NCI-H226 (cell line): ENCODE measurements at places on chromosomes 4 and X.

GRCh38 chr4:137794764-137795254, 262.5 kb upstream of the PCDH18 start:
- DNase-seq = no peak

DNA sequence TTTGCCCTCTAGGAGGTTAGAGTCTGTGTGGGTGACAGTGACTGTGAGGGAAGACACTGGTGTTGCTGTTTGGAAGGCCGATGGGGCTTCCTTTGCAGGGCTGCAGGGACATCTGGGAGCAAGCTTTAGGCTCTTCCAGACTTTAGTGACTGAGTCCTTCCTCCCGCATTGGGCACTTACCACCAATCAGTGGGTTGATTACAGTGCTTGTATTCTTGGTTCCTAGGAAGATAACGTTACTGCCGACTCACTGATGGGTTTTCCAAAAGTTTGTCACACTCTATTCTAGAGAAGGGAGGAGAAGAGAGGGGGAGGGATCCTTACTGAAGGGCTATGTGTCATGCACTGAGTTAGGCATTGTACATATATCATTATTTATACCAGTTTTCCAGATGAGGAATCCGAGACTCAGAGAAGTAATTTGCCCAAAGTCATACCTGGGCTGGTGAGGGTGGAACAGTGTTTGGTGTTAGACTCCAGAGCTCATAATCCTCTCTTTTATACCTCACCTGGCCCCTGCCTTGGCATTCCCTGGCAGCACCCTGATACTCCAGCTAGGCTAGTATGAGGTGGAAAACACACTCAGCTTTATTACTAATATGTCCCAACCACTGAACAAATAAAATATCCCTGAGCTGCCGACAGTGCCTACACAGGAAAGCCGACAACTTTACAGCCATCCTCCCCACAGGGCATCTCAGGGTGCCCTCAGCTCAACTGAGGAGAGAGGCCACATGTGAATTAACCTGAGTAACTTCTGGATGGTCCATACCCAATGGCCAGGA, 3.8 kb downstream of the CHST7 start:
- DNase-seq = peak; percentile 48

GRCh38 chr4:146379744-146380143, 142.0 kb downstream of the SLC10A7 start:
- peak; percentile 24 for DNase-seq

DNA sequence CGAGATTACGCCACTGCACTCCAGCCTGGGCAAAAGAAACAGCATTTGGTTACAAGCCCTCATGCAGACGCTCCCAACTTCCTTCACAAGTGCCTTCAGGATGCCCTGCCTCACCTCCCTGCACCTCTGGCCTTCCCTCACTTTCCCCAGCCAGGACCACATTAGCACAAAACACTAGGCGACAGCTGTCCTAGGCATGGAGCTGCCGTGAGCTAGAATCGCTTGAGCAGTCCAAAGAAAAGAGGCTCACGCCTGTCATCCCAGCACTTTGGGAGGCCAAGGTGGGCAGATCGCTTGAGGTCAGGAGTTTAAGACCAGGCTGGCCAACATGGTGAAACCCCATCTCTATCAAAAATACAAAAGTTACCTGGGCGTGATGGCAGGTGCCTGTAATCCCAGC, 15.8 kb downstream of the RNF212 start:
- DNase-seq = no peak

GRCh38 chr4:56990109-56990905, 11.6 kb downstream of the POLR2B start:
- DNase-seq = peak; percentile 19

DNA sequence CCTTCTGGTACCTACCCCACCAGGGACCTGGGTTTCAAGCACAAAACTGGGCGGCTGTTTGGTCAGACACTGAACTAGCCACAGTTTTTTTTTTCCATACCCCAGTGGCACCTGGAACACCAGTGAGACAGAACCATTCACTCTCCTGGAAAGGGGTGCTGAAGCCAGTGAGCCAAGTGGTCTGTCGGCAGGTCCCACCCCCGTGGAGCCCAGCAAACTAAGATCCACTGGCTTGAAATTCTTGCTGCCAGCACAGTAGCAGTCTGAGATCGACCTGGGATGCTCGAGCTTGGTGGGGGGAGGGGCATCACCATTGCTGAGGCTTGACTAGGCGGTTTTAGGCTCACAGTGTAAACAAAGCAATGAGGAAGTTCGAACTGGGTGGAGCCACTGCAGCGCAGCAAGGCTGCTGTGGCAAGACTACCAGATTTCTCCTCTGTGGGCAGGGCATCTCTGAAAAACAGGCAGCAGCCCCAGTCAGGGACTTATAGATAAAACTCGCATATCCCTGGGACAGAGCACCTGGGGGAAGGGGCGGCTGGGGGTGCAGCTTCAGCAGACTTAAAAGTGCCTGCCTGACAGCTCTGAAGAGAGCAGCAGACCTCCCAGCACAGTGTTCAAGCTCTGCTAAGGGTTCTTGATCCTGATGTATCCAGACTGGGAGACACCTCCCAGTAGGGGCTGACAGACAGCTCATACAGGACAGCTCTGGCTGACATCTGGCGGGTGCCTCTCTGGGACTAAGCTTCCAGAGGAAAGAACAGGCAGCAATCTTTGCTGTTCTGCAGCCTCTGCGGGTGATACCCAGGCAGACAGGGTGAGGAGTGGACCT, 223.0 kb downstream of the COX18 start:
- DNase-seq = no peak

- DNase-seq = no peak
Measured at GRCh38 chr4:101348367-101348827, 1.1 kb upstream of the PPP3CA start.

DNA sequence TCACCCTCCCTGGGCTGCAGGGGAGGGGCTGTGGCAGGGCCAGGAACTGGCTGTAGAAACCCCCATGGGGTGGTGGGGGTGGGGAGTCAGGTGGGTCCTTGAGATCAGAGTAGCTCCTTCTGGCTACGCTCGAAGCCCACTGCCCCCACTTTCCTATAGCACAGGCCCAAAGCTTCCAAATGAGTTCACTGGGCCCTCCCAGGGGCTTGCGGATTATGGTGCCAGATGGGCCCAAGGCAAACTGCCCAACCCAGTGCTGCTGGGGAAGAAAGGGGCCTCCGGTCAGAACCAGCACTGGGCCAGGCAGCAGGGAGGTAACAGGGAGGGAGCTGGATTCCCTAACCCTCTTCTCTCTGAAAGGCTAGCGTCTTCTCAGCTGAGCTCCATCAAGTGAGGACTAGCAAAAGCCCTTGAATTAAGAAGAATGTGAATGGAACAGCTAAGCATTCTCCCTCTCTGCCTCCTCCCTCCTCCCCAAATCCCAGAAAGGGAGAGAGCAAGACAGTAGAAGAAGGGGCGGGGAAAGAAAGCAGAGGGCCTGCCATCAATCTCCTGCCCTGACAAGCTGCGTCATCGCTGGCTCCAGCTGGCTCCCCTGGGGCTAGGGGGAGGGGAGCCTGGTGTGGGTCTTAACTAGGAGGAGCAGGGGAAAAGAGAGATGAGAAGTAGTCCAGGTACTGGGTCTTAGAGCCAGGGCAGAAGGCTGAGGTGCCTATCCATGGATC, 34.7 kb downstream of the FRMPD3 start:
- DNase-seq = no peak

DNA sequence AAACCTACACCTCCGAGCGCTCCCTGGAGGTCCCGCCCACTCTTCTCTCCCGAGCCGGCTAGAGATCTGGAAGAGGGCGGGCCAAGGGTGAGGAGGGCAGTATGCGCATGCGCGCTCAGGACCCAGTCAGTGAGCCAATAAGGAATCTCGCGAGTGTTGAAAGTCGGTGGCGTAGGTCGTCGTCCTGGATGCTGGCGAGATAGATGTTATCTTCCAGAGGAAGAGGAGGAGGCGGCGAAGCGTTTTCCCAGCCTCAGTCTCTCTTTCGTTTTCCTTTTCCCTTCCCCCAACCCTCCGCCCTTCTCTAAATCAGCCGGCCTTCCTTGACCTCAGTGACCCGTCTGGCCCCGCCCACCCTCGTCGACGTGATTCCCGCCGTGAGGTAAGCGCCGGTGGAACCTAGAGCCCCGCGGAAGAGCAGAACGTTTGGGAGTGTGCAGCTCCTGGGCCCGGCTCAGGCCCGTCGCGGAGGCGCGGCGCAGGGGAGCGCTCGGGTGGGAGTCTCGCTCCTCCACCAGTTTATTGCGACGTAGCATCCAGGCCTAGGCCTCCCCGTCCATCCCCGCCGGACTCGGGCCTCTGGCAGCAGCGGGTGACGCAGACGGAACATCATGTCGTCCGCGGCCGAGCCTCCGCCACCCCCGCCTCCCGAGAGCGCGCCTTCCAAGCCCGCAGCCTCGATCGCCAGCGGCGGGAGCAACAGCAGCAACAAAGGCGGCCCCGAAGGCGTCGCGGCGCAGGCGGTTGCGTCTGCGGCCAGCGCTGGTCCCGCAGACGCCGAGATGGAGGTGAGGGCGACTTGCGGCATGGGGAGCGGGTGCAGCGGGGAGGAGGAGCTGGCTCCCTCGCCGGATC, at the start of gene SMARCA5:
Gene SMARCA5 (plus strand): TSS at position 389 of the 855 bp plus-strand sequence. CDS start 223 bp downstream, at position 612.
- DNase-seq = peak; percentile 93

DNA sequence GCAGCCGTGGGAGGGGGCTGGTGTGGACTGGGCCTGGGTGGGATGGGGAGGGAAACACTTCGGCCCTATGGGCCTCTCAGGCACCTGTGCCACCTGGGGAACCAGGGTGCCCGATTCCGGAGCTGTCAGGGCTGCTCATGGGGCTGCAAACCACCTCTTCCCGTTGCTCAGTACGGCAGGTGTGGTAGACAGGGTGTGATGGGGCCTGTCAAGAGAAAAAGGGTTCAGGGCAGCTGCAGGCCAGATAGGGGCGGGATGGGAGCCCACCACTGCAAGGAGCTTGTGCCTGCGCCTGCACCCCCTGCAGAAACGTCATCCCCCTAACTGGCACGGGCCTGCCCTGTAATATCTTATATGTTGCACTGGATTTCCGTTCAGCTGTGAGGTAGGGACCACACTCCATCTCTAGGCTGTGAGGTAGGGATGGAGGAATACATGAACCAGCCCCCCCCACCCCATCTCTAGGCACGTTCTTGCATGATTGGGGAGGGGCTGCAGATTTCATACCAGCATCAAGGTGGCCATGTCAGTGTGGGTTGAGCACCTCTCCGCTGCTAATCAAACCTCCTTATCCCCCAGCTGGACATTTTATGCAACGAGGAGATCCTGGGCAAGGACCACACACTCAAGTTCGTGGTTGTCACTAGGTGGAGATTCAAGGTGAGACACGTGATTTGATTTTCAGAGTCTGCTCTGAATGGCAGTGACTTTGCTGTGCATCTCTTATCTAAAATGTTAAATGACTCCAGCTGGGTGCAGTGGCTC, 59.0 kb downstream of the PCGF3 start:
- DNase-seq = no peak

DNA sequence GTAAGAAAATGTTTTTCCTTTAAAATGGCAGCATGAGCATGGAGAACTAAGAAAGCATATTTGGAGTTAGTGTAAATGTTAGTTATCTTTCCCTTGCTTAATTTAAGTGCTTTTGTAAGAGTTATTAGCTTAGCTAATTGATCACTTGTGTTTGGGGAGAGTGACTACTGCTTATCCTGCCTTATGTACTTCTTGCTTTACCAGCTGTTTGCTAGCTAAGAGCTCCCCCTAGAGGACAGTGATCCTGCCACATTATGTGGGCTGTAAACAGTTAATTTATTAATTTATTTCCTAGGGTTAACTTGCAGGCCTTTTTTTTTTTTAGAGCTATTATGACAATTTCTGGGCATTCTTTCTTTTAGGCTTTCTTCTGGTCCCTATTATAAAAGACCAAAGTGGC, 435.8 kb downstream of the MAGEB5 start:
- DNase-seq = no peak

- DNase-seq = no peak
Measured at GRCh38 chr4:114085611-114086345, 106.3 kb upstream of the ARSJ start.

DNA sequence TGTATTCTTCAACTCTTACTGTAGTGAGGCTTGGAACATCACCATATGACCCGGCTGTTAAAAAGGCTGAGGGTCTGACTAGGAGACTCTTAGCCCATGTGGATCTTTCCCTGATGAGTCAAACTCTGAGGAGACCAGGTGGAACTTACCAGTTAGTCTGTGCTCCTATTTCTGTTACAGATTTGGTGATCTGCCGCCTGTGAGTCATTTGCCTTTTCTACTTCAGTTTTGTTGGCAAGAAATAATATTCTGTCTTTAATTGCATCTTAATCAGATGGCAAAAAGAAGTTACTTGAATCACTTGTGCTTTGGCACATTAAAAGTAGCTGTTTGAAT, 48.4 kb downstream of the MTM1 start:
- DNase-seq = no peak

GRCh38 chr4:13542577-13543031, 1.7 kb downstream of the NKX3-2 start:
- no peak for DNase-seq

DNA sequence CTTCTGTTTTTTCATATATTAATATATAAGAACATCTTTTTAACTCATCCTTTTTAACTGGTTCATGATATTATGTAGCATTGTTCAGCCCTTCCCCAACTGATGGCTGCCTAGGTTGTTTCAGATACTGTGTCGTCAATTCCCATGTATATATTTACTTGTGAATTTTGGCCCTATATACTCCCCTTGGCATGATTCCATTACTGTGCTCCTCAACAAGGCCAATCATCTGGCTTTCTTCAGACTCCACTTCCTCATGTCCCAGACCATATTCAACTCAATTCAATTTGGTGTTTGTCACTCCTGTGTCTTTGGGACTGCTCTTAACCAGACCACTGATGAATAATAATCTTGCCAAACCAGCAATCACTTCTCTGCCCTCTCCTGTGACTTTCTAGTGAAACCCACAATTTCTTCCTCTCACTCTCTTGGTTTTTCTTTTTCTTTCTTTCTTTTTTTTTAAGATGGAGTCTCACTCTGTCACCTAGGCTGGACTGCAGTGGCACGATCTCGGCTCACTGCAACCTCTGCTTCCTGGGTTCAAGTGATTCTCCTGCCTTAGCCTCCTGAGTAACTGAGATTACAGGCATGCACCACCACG, 2.7 kb upstream of the WDR45 start:
- DNase-seq = no peak

GRCh38 chr4:16075061-16075460, 8.8 kb downstream of the PROM1 start:
- no peak for DNase-seq

GRCh38 chr4:179130122-179130714, 1688.0 kb upstream of the AGA start:
- no peak for DNase-seq

GRCh38 chr4:86223472-86223871, 136.4 kb downstream of the MAPK10 start:
- peak; percentile 7 for DNase-seq

- no peak for DNase-seq
Measured at GRCh38 chr4:173273941-173274340, 60.2 kb downstream of the HMGB2 start.

- DNase-seq = no peak
Measured at GRCh38 chr4:54780149-54780495, 122.4 kb downstream of the KIT start.

GRCh38 chrX:1507511-1508463, 29.2 kb downstream of the P2RY8 start:
- peak; percentile 6 for DNase-seq
